ENCODE measurements at places on chromosomes 5 and 9.

DNA sequence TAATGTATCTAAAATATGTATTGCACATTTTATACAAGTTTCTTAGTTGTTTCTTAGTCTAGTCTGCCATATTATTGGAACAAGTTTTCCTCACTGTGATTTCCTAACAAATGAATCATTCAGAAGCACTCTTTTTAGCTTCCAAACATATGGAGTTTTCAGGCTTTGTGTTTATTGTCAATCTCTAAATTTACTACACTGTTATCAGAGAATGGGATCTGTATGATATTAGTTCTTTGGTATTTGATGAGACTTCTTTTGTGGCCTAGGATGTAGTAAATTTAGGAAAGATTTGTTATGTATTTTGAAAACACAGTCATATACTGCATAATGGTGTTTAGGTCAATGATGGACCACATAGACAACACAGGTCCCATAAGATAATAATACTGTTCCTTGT lies 25.7 kb downstream of the SREK1IP1 start:
- no peak for DNase-seq

DNA sequence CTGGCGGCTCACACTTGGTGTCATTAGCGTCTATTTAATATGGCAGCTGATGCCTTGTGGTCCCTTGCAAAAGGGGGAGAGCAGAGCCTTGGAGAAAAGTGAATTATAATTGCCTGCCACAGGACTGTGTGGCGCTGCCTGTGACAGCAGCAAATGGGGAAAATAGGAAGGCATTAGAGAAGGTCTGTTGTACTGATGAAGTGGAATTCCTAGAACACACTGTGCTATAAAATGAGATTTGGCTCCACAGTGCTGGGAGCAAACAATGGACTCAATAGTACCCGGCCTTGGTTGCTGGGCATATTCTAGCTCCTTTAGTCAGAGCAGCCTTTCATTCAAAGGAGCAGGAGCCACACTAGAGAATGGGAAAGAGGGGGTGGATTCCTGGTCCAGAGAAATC lies 21.3 kb downstream of the SEMA6A start:
- no peak for DNase-seq

- no peak for DNase-seq
These were observed 682.0 kb downstream of the MTRR start for GRCh38 chr5:8550921-8551320.

DNA sequence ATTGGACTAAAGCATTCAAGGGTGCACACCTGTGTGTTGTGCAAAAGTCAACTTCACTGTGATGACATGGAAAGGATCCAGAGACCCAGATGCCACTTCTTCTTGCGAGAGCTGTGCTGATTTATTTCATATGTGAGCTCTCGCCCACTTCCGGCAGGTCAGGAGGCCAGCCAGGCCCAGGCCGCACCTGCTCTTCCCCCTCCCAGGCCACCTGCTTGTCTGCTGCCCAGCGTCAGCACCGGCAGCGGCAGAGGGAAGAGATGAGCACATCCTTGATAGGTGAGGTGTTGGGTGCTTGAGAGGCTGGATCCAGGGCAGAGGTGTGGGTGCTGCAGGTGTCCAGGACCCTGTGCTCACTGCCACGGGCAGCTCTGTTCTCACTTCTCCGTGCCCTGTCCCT lies 242.9 kb downstream of the FANCC start:
- DNase-seq = no peak

DNA sequence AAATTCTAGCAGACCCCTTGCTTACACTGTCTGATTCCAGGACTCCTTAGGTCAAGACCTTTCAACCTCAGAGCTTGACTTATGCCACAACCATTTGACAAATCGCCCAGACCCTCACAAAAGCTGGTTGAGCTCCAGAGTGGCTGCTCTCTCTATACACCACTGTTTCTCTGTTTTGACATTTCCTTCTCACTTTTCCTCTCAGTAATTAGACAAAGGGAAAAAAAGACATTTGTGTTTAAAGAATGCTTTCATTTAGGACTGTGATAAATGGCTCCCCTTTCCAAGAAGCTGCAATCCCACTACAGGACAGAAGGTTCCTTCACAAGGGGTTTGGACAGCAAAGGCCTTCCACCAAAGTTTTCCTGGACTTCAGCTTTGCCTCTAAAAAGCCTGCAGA lies 601.3 kb downstream of the NR2F1-AS1 start:
- no peak for DNase-seq

DNA sequence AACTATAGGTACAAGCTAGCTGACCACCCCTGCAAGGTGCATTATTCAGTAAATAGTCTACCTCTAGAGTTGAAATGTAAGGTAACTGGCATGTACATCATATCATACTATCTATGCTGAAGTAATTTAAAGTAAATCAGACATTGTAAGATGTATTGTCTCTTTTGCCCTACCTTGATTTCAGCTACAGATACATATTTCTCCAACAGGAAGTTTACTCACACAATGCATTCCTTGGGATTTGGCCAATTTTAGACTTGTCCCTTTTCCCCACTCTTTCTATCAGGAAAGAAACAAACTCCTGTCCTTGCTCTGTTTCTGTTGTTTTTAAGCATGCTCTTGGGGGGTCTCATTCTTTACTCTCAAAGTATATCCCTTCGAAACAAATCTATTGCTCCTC lies 58.5 kb upstream of the TSLP start:
- no peak for DNase-seq

All from activated CD8-positive, alpha-beta T cell treated with anti-CD3 and anti-CD28 coated beads for 36 hours (primary cell).